ENCODE measurements at places on chromosomes 2 and 18.
A peak's percentile ranks its signal among the peaks of the same experiment; 100 is the strongest.

DNA sequence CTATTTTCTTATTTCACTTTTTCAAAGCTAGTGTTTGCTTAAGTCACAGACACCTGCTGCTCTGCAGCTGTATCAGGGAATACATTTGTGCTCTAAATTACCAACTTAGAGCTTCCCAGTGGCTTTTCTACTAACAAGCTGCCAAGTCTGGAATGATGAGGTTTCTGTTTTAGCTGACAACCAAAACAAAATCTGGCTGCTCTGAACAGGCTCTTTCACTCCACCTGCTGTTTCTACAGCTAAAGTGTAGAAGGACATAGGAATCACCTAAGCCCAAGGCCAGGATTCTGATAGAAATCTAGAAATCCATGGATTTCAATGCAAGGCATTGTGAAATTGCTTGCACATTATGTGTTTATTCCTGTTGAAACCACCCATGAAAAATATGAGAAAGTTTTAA lies 201.2 kb downstream of the SUCLG1 start:
- DNase-seq: peak; percentile 11

DNA sequence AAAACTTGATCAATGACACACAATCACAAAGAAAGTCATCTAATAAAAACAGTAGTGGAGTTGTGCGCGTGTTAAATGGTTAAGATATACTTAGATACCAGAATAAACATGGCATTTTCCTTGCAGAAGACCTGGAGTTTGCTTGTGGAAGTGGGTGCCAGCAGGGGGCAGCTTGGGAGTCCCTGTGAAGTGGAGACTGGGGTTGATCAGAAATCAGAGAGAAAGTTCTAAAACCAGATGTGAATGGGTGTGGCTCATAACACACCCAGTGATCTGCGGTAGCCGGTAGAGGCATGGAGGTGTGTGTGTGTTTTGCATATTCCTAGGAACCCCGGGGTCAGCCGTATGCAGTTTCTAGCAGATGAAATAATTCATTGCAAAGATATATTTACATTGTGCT lies 300.1 kb upstream of the TRIB2 start:
- DNase-seq: no peak

DNA sequence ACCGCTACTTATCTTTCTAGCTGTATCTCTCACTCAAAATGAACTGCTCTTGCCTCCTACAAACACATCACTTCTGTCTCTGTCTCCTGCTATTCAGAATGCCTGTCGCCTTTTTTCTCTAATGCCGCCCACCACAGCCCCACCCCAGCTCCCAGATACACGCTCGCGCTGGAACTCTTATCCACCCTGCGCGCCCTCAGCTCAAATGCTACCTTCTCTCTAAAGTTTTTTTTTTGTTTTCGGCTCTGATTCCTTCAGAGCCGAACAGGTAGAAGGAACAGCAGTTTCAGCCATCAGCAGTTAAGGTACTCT lies 3.9 kb upstream of the SOS1 start:
- DNase-seq: no peak

- peak; percentile 81 for DNase-seq
Observed at GRCh38 chr2:29223851-29224692, 108.9 kb downstream of the CLIP4 start.

- DNase-seq: no peak
Observed at GRCh38 chr2:102832789-102833188, 71.0 kb downstream of the TMEM182 start.

DNA sequence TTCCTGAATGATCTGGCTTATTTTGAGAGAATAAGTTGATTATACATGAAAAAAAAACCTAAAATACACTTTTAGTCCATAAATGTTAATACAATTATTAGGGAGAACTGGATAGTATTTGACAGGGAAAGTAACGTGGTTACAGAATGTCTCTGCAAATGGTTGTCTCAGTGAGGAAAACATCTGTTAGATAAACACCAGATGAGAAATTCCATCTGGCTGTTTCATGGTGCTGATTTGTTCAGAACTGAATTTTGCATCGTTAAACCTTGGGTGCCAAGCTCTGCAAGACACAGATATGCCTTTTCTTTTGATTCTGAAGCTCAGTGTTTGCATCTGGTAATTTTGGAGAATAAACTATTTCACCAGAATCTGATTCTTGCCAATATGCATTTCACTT lies 90.4 kb downstream of the SCN3A start:
- DNase-seq: peak; percentile 55

GRCh38 chr2:155178921-155179320 lies 480.4 kb downstream of the KCNJ3 start:
- no peak for DNase-seq

- DNase-seq: peak; percentile 57
Observed at GRCh38 chr2:232113821-232114220, 152.3 kb downstream of the DIS3L2 start.

DNA sequence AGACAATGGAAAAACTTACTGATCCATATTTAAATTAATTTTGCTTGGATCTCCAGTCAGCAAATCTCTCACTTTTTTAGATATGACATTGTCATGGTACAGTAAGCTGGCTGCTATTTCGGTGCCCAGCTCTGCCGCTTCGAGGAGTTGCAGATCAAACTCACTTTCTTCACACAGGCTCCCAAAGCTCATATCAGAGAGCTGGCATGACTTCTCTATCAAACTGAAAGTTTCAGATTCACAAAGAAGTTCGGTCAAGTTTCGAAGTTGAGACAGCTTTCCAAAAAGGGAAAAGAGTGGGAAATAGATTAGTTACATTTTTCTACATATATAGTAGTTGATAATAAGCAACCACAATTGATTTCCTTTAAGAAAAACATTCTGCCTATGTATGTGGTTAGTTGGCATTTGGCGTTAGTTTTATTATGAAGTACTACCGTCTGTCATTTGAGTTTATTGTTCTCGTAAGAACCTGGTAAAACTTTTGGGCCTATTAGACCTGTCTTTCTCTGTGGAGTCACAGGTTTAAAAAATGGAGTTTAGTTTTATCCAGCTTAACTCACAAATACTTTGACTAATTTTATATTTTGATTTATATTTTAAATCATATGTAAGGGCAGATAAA lies 118.8 kb downstream of the ABCA12 start:
- no peak for DNase-seq

DNA sequence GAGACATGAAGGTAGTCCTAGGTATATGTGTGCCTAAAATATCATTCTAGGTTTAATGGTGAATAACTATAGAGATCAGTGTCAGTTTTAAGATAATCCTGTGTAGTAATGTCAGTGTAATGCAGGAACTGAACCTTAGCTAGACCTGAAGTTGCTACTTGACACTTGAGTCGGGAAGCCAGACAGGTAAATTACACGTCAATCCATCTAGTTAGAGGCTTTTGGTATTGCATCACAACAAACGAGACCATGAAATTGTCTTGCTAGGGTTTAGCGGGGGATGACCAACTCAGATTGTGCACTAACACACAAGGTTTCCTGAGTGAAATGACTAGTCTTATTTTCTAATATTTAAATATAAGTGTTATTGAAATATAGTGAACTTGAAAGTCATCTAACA lies 2.0 kb downstream of the YPEL5 start:
- no peak for DNase-seq
